IMR-90 (cell line): ENCODE measurements at places on chromosomes 5 and 9. TPM values are rescaled to one million over a fixed set of nuclear protein-coding genes. Genes with fewer than 3 reads are reported as not detected.
A peak's percentile ranks its signal among the peaks of the same experiment; 100 is the strongest.

The ZMAT2 gene
- 16.3 and 44.7 TPM in 2 replicates for total RNA-seq

The TAF11L5 gene
- total RNA-seq: not detected in 2 replicates

GRCh38 chr5:58246461-58246944 lies 213.4 kb downstream of the PLK2 start:
- H3K4me3 ChIP-seq: no peak overlapping the region
- H3K36me3 ChIP-seq: no peaks in the 10 kb centered on the region
- H3K27me3 ChIP-seq: no peaks in the 10 kb centered on the region
- no peak overlapping the region for H3K27ac ChIP-seq
- DNase-seq: no peak

GRCh38 chr5:16529306-16529705 lies 63.7 kb upstream of the ZNF622 start:
- H3K27me3 ChIP-seq: peaks cover 21% of the 10 kb centered on the region
- no peak for DNase-seq
- no peaks in the 10 kb centered on the region for H3K4me1 ChIP-seq
- no peak overlapping the region for H3K27ac ChIP-seq

The GPR21 gene
- total RNA-seq: 0.28 and 0.90 TPM in 2 replicates

DNA sequence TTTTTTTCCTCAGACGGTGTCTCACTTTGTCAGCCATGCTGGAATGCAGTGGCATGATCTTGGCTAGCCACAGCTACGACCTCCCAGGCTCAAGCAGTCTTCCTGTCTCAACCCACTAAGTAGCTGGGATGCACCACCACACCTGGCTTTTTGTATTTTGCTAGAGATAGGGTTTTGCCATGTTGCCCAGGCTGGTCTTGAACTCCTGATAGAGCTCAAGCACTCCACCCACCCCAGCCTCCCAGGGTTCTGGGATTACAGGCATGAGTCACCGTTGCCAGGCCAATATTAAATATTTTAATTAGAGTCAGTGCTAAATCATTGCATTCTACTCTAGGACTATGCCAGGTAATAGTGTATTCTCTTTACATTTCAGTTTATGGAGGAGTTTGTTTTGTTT lies 41.5 kb downstream of the UBE2R2 start:
- H3K36me3 ChIP-seq: peaks cover 3% of the 10 kb centered on the region
- no peak overlapping the region for H3K4me3 ChIP-seq
- no peaks in the 10 kb centered on the region for H3K27me3 ChIP-seq
- peaks cover 9% of the 10 kb centered on the region for H3K4me1 ChIP-seq
- 0 out of 2 replicates have a peak overlapping the region, but pooled peaks have one; percentile 27 for H3K27ac ChIP-seq

The NPR3 gene
- 88.2 and 89.4 TPM in 2 replicates for total RNA-seq

The TRIM32 gene
- 30.3 and 31.0 TPM in 2 replicates for total RNA-seq

DNA sequence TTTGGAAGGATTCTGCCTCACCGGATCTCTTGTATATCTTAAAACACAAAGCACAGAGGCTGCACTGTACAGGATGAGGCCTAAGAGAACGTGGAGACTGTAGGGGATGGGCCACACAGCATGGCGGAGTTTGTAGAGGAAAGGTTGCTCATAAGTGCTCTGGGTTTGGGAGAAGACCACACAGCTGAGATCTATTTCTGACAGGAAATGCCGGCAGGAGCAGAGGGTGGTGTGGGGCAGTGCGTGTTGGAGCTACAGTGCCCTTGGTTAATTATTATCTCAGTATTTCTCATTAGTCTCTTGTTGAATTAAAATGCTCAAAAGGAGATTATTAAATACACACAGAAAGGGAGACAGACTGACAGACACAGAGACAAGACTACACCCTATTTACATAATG lies 9.6 kb downstream of the PALM2AKAP2 start:
- H3K4me1 ChIP-seq: peaks cover 19% of the 10 kb centered on the region
- H3K27ac ChIP-seq: no peak overlapping the region
- DNase-seq: no peak

- H3K27ac ChIP-seq: peak overlapping the region; percentile 77
- H3K36me3 ChIP-seq: peaks cover 2% of the 10 kb centered on the region; the same call in 1 of the 2 replicates
- H3K27me3 ChIP-seq: no peaks in the 10 kb centered on the region
- H3K4me3 ChIP-seq: peak overlapping the region; percentile 2; the same call in 1 of the 2 replicates
- peaks cover 31% of the 10 kb centered on the region for H3K4me1 ChIP-seq
Observed at GRCh38 chr9:121271368-121272341, 3.7 kb downstream of the GSN start.

The ADAMTSL1 gene
- total RNA-seq: 49.2 and 62.2 TPM in 2 replicates

DNA sequence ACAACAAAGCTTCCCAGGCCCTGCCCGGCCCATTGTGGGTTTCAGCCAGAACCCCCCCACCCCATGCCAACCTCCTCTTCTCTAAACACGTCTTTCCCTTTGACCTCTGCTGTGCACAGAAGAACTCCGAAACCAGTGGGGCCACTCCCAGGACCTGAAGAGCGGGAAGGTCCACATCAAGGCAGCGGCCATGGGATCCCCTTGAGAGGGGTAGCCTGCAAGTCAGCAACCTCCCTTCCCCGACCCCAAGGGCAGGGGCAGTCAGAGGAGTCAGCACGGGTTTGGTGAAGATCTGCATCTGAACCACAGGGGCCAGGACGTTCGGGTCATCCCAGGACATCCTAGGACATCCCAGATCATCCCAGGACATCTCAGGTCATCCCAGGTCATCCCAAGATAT lies 379.9 kb upstream of the IRX4 start:
- H3K4me3 ChIP-seq: no peak overlapping the region
- H3K27me3 ChIP-seq: no peaks in the 10 kb centered on the region
- H3K36me3 ChIP-seq: no peaks in the 10 kb centered on the region
- H3K4me1 ChIP-seq: no peaks in the 10 kb centered on the region
- DNase-seq: no peak

The GLRA1 gene
- total RNA-seq: not detected in 2 replicates

The POLR1E gene
- total RNA-seq: 67.5 and 71.9 TPM in 2 replicates

- H3K4me3 ChIP-seq: no peak overlapping the region
- no peak overlapping the region for H3K27ac ChIP-seq
- peaks cover 3% of the 10 kb centered on the region; the same call in 1 of the 2 replicates for H3K4me1 ChIP-seq
Observed at GRCh38 chr9:37029304-37029775, 4.7 kb downstream of the PAX5 start.

DNA sequence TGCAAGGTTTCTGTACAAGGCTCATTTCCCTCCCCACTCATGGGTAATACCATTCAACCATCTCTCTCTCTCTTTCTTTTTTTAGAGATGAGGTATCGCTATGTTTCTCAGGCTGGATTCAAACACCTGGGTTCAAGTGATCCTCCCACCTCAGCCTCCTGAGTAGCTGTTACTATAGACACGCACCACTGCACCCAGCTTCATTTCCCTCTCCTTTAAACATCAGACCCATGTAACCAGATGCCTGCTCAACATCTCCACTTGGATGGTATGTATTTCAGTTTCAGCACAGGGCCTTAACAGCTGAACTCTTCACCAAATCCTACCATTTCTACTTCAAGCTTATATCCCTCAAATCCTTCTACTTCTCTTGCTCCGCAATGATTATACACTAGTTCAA lies 117.4 kb downstream of the SSBP2 start:
- no peak for DNase-seq
- no peak overlapping the region for H3K4me3 ChIP-seq
- H3K27me3 ChIP-seq: no peaks in the 10 kb centered on the region
- peaks cover 1% of the 10 kb centered on the region; the same call in 1 of the 2 replicates for H3K4me1 ChIP-seq

- H3K27ac ChIP-seq: no peak overlapping the region
- H3K4me3 ChIP-seq: no peak overlapping the region
- H3K36me3 ChIP-seq: peaks cover 3% of the 10 kb centered on the region; the same call in 1 of the 2 replicates
- H3K4me1 ChIP-seq: peaks cover 10% of the 10 kb centered on the region
Observed at GRCh38 chr5:142016556-142016955, 3.7 kb upstream of the GNPDA1 start.

The IFNA21 gene
- not detected in 2 replicates for total RNA-seq

The SPATA31E1 gene
- total RNA-seq: not detected in 2 replicates

DNA sequence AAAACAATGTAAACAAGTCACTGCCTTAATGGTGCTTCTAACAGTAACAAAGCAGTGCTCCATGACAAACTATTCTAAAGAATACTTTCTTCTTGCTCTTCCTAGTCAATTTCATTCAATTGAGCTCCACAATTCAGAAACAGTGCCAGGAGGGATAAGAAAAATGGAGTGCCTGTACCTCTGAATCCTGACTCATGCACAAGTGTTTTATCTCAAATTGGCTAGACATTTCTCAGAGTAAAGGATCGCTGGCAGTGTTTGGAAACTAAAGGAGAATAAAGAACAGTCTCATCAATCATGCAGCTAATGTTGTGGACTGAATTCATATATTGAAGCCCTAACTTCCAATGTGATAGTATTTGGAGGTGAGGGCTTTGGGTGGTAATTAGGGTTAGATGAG lies 27.6 kb downstream of the SLC25A51 start:
- H3K36me3 ChIP-seq: peaks cover 11% of the 10 kb centered on the region
- H3K27me3 ChIP-seq: no peaks in the 10 kb centered on the region
- peak; percentile 59 for DNase-seq

The ABL1 gene
- total RNA-seq: 31.9 and 33.7 TPM in 2 replicates

GRCh38 chr5:158308429-158309025 lies 449.6 kb upstream of the CLINT1 start:
- H3K36me3 ChIP-seq: no peaks in the 10 kb centered on the region
- no peaks in the 10 kb centered on the region for H3K27me3 ChIP-seq
- no peak overlapping the region for H3K27ac ChIP-seq
- DNase-seq: no peak
- no peak overlapping the region for H3K4me3 ChIP-seq

The PTGER4 gene
- total RNA-seq: 7.9 and 10.6 TPM in 2 replicates
